Head of caudate nucleus (tissue), 42 donors: ENCODE measurements at places on chromosomes 2 and 18.

DNA sequence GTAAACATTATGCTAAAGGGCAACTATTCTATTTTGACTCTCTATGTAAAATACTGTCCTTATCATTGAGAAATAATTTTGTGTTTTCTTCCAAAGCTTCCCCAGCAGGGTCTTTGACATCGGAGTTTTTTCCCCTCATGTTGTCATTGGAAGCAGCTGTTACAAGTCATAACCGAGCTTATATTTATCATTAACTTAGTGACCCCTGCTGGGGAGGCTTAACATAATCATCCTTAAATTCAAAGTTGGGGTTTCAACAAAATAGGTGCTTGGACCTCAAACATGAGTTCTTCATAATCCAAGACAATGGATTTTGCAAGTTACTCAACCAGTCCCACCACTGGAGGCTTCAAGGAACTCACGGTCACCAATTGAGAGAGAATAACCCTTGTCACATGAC is 330.9 kb downstream of the DCC start:
- no peak for DNase-seq

GRCh38 chr2:60313470-60314172 is 239.8 kb downstream of the BCL11A start:
- DNase-seq: no peak

DNA sequence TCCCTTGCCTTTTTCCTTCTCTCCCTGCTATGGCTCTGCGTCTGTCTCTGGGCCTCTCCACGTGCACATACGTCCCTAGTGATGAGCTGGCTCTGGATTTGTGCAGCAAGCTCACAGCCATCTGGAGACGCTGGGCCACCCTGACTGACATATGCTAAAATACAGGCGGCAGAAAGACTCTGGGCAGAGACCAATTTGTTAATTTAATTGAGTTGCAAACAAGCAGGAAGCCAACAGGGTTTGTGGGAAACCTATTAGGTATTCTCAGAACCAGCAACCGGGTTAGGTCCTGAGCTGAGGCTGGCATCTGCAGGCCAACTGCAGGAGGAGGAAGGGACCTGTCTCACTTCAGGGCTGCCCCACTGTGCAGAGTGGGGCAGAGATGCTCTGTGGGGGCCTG is 53.5 kb upstream of the SMAD2 start:
- no peak for DNase-seq

DNA sequence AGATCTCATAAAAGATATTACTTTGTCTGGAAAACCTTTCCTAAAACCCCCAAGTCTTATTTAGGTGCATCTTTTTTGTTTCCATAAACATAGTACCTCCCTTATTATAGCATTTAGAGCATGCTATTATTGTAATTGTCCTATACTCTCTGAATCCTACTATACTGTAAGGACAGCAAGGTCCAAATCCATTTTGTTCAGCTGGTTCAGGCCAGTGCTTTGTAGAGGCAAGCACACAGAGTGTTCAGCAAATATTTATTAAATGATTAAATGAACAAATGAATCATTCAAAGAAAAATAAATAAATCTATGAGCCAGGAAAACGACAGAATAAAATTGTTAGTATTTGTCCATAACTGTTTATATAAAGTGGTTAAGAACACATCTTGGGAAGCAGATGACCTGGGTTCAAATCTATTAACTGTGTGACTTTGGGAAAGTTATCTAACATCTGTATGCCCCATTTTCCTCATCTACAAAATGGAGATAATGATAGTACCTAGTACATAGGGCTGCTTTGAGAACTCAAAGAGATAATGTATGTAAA is 86.0 kb downstream of the COL3A1 start:
- no peak for DNase-seq

- no peak for DNase-seq
These were observed 81.8 kb downstream of the B3GNT2 start for GRCh38 chr2:62277688-62278087.

GRCh38 chr18:53254265-53254664 is 914.3 kb downstream of the DCC start:
- DNase-seq: no peak

DNA sequence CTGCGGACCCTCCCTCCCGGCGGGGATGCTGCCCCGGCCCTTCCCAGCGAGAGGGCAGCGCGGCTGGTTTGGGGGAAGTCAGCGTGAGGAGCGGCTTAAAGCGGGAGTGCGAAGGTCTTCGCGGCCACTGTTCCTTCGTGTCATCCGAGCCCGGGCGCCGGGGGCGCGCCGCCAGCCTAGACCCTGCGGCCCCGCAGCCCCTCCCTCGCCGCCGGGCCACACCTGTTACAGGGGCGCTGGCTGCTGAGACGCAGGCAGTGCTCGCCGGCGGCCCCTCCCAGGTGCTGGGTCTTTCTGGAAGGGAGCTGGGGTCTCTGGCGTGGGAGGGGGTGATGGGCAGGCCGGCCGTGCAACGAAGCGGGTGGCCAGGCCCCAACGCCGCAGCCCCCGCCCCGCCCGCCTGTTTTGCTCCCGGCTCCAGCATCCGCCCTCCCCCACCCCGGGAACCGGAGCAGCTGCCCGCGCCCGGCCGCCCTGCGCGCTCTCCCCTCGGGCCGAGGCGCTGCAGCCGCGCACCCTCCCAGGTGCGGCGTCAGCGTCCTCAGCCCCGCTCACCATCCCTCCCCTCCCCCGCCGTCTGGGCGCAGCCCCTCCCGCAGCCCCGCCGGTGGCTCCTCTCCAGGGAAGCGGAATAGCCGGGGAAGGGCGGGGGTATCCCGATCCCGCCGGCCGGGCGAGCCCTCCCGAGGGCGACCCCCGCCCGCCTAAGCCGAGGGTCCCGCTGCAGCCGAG is 727 bp downstream of the KIF1A start:
- DNase-seq: peak; percentile 31

DNA sequence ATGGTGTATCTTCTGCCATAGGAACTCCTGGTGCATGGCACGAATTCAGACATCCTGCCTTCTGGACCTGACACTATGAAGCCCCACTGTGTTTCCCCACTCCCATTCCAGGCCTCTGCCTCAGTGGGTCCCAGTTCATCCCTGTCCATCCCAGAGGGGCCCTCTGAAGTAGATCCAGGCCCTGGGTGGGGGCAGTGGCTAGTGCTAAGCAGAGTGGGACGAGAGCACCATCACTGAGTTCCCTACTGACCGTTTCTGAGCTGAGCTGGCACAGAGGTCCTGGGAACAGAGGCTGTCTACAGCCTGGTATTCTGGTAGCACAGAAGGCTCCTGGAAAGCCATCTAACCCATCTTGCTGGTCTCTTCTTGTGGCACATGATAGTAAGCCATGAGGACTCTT is 54.0 kb downstream of the ATOH8 start:
- no peak for DNase-seq
